Breast epithelium (tissue), 4 donors: ENCODE measurements at places on chromosomes 6 and 20.

- H3K27me3 ChIP-seq = no peaks in the 10 kb centered on the region
- H3K36me3 ChIP-seq = no peaks in the 10 kb centered on the region
- no peak overlapping the region for H3K4me3 ChIP-seq
Measured at GRCh38 chr6:11789744-11790143, 11.1 kb upstream of the ADTRP start.

- H3K4me1 ChIP-seq = no peaks in the 10 kb centered on the region
- no peaks in the 10 kb centered on the region for H3K27me3 ChIP-seq
- peaks cover 4% of the 10 kb centered on the region for H3K36me3 ChIP-seq
- no peak overlapping the region for H3K27ac ChIP-seq
- no peak overlapping the region for H3K4me3 ChIP-seq
- no peak for DNase-seq
Measured at GRCh38 chr6:38673397-38674165, 29.4 kb downstream of the GLO1 start.

DNA sequence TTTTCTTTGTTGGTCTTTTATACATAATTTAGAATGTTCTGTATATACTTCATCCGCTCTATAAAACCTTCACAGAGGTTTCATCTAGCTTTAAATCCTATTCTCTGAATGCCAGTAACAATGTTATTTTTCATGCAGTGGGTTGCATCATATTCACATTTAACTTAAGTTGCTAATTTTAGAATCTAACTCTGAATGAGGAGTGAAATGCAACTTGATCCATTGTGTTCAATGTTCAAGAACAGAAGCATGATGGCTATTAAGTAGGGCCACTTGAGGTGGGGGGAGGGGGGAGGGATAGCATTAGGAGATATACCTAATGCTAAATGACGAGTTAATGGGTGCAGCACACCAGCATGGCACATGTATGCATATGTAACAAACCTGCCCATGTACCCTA lies 224.5 kb downstream of the NKAIN2 start:
- no peak for DNase-seq
- no peak overlapping the region for H3K27ac ChIP-seq
- H3K27me3 ChIP-seq = no peaks in the 10 kb centered on the region
- H3K4me3 ChIP-seq = no peak overlapping the region
- H3K4me1 ChIP-seq = no peaks in the 10 kb centered on the region

DNA sequence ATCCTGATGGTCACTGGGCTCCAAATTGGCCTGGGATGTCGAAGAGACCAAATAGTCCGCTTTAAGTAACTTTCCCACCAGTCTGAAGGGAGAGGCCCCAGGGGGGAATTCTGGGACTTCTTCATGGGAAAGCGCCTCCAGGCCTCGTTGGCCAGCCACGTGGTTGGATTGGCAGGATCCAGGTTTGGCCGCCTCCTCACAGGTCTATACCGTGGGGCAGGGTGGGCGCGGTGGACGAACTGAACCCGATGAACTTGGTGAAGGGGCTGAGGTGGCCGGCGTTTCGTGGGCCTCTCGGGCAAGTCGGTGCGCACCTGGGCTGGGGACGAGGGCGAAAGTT lies 297 bp downstream of the POM121L2 start:
- H3K4me1 ChIP-seq = no peaks in the 10 kb centered on the region
- peaks cover 48% of the 10 kb centered on the region for H3K27me3 ChIP-seq
- no peaks in the 10 kb centered on the region for H3K36me3 ChIP-seq
- peak overlapping the region; percentile 56 for H3K4me3 ChIP-seq

DNA sequence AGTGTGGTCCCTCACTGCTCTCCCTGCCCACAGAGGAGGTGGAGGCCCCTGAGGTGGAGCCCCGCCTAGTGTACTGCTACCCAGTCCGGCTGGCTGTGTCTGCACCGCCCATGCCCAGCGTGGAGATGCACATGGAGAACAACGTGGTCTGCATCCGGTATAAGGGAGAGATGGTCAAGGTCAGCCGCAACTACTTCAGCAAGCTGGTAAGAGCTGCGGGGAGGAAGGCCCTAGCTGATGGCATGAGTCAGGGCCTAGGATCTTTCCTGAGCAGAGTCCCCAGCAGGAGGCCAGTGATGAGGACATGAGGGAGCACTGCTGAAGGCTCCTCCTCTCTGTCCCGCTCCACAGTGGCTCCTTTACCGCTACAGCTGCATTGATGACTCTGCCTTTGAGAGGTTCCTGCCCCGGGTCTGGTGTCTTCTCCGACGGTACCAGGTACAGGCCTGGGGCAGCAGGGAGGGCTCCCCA lies 11.2 kb downstream of the PCIF1 start:
- H3K27ac ChIP-seq = peak overlapping the region; percentile 82
- no peak for DNase-seq
- no peak overlapping the region for H3K4me3 ChIP-seq
- peaks cover 16% of the 10 kb centered on the region for H3K36me3 ChIP-seq
- no peaks in the 10 kb centered on the region for H3K4me1 ChIP-seq

- peaks cover 18% of the 10 kb centered on the region for H3K4me1 ChIP-seq
- no peak overlapping the region for H3K27ac ChIP-seq
- DNase-seq = no peak
- no peak overlapping the region for H3K4me3 ChIP-seq
- H3K27me3 ChIP-seq = no peaks in the 10 kb centered on the region
Measured at GRCh38 chr20:41615110-41615509, 3.1 kb downstream of the CHD6 start.

DNA sequence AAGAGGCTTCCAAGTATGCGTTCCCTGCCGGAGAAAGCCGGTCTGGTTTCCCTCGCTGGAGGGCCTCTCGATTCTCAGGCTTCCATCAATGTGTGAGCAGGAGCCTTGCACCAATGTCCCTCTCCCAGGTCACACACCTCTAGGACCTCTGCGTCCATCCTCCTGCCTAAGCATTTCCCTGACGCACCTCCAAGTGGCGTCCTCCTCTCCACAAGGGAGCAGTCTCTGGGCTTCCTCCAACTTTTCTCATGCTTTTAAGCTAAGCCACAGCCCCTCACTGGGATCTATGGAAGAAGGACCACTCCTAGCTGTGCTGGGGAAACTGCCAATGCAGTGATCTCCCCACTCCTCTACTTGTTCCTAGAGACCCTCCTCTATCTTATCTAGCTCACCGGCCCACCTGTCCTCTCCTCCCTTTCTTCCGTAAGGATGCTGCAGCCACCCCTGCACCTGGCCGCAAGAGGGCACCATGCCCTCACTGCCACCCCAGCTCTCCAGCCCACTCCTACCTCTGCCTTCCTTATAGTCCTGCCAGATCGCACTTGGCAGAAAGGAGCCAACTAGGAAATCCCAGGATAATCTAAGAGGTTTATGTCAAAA lies 258.7 kb downstream of the LRFN2 start:
- H3K27ac ChIP-seq = no peak overlapping the region
- peak; percentile 63 for DNase-seq
- no peaks in the 10 kb centered on the region for H3K36me3 ChIP-seq
- H3K4me3 ChIP-seq = no peak overlapping the region
- no peaks in the 10 kb centered on the region for H3K4me1 ChIP-seq

GRCh38 chr6:163310096-163310972 lies 104.2 kb upstream of the QKI start:
- H3K4me1 ChIP-seq = no peaks in the 10 kb centered on the region
- H3K27ac ChIP-seq = no peak overlapping the region
- no peak for DNase-seq
- H3K36me3 ChIP-seq = no peaks in the 10 kb centered on the region
- no peaks in the 10 kb centered on the region for H3K27me3 ChIP-seq
- H3K4me3 ChIP-seq = no peak overlapping the region
